Renal pelvis (tissue), 12 donors: ENCODE measurements at places on chromosomes 11 and 22. TPM values are rescaled to one million over a fixed set of nuclear protein-coding genes. Genes with fewer than 3 reads are reported as not detected.
A peak's percentile ranks its signal among the peaks of the same experiment; 100 is the strongest.

P4HA3 gene
- polyA plus RNA-seq = 0.56 TPM

MYBPC3 gene
- polyA plus RNA-seq = 0.07 TPM

LRRC10B gene
- polyA plus RNA-seq = 2.3 TPM

RAD9A gene
- polyA plus RNA-seq = 27.0 TPM

GSTT2B gene
- polyA plus RNA-seq = 14.8 TPM

AIFM3 gene
- 1.1 TPM for polyA plus RNA-seq

MMP1 gene
- 0.21 TPM for polyA plus RNA-seq

SCGB1A1 gene
- polyA plus RNA-seq = not detected

P2RX6 gene
- polyA plus RNA-seq = 1.5 TPM

THRSP gene
- 0.14 TPM for polyA plus RNA-seq

SLC22A25 gene
- not detected for polyA plus RNA-seq

OR5M10 gene
- polyA plus RNA-seq = not detected

SLC25A1 gene
- polyA plus RNA-seq = 86.6 TPM

SLC22A9 gene
- not detected for polyA plus RNA-seq

DNA sequence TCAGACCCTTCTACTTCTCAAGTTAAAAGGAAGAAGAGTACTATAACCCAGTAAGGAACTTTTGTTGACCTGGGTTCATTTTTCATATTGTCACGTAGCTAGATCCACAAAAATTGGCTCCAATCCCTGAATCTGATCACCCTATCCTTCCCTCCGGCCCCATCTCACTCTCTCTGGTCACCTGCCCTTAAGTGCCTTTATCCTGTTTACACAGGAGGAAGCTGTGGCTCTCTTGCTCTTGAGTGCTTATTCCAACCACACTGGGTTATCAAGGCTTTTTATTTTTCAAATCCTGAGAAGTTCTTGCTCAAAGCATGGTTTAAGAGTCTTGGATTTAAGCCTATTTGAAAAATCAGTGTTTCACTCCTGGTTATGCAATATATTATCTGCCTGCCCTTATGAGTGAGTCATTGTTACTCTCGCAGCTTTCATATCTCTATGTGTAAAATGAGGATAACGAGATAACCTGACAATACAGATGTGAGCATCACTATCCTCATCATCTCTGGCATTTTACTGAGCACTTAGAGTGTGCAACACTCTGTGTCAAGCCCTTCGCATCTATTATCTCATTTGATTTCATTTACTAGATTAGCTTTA lies 293.9 kb downstream of the GUCY1A2 start:
- DNase-seq = no peak

DNA sequence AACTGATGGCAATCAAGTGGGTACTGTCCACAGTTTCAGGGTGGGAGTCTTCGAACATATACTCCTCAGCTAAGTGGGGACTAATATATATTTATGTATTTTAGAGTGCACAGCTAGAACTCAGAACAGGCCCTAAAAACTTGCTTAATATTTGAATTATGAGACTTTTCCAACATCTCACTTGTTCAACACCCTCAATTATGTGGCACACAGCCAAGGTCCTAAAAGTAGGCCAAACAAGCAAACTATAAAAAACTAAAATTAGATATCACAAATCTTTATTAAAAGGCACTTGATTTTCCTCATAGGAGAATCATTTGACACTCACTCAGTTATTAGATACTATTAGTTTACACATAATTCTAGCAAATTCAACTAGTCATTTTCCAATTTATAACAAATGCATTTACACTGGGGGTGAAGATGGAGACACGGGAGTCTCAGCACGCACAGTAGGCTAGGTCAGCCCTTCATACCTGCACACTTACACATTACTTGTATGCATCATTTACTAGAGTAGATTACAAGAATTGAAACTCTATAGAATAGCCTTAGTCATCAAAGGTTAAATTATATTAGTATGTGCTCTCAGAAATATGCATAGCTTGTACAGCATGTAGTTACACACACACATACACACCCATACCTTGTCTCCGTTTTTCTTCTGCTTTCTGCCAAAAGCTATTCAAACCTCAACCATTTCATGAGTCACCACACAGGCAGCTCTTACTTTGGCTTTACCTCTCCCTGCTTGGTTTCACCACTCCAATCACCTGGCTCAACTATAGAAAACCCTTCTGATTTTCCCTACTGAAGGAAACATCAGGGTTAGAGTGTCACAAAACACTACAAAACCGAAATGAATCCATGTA lies 171.5 kb downstream of the SBF2 start:
- DNase-seq = no peak

DNA sequence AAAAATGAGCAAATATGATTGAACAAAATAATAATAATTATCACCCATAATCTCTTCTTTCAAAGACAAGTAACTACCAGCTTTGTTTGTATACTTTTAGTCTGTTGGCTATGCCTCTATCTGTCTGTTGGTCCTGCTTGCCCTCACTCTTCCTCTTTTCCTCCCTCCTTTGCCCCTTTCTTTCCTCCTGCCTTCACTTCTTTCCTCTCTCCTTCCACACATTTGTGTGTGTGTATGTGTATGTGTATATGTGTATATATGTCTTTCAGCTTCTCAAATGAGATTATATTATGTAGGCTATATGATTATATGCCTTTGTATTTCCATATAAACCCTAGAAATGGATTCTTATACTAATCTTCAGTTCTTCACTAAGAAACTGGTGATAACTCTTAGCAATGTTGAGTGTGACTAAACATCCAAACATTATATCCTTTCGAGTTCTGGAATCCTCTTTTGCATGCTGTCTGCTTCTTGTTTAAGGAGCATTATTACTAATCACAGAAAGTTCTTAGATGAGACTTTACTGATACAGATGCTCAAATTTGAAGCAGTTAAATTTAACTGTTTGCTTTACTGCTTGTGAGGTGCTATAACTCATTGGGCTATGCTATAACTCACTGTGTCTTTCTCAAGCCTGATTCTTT lies 219.1 kb downstream of the TMEM135 start:
- no peak for DNase-seq

DNA sequence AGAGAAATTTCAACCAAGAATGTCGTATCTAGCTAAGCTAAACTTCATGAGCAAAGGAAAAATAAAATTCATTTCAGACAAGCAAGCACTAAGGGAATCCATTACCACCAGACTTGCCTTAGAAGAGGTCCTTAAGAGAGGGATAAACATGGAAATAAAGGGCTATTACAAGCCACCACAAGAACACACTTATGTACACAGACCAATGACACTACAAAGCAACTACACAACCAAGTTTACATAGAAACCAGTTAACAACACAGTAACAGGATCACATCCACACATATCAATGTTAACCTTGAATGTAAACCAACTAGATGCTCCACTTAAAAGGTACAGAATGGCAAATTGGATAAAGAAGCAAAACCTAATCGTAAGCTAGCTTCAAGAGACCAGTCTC lies 38.0 kb downstream of the TMEM123 start:
- no peak for DNase-seq

- DNase-seq = no peak
Measured at GRCh38 chr11:132589791-132590190, 942.5 kb downstream of the OPCML start.

GRCh38 chr11:118238421-118238820 lies 13.6 kb upstream of the JAML start:
- DNase-seq = no peak

DNA sequence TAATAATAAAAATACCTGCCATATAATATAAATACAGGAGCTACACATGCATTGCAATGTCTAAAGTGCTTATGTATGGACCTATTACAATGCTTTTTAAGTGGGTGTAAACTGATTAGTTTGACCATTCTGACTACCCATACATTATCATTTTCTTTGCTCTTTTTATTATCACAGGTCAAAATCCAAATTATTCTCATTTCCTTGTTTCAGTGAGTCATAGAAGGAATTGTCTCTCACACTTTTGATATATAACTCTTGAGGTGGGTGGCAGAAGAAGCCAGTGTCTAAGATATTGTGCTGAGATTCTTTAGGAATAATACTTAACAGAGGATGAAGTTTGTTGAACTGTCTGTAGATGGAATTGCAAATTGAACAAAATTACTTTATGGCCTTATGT lies 35.6 kb downstream of the GAS2 start:
- no peak for DNase-seq

DNA sequence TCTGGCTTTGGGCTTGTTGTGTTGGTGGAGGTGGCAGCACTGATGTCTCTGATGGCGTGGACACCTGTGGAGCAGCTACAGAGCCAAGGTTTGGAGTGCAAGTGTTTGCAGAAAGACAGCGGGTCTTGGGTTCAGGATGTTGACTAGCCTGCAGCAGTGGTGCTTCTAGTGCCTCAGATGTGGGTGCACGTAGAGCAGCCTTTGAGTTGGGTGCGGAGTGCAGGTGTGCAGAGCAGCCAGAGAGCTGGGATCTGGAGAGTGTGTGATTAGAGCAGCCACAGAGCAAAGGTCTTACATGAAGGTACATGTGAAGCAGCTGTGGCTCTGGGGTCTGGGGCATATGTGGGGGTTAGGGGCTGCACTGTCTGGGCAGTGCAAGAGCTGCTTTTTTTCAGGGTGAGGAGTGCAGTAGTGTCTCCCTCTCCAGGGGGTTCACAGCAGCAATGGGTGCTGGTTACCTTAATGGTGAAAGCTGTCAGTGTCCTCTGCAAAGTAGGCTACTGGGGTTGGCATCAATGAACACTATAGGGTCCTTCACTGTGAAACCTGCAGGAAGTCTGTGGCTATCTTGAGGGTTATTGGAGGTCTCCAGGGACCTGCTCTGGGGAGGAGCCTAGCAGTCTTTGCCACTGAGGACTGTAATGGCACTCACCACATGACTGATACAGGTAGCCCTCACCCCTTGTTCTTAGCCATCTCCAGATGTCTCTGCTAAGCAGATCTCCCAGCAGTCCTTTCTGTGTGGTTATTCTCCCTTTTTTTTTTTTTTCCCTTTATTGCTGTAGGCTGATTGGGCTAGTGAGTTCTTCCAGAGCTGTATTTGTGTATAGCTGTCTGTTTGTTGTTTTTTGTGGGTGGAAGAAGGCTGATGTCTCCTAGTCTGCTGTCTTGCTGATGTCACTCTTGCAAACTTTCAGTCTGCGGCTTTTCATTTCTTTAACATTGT lies 14.3 kb downstream of the BIRC2 start:
- no peak for DNase-seq

DNA sequence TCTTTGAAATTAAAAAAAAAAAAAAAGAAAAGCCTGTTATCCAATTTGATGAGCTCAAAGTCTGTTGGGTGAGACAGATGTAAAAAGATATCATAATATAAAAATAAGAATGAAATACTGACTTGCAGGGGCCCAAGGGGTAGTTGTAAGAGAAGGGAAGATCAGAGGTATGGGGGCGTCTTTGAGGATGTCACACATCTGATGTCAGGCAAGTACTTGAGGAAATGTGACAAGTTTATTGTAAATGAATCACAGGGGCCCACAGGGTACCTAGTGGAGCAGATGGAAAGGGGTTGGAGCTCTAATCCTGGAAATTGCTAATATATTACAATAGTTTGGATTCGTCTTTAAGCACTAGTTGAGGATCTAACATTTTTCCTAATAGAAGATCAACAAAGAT lies 131.6 kb downstream of the MAML2 start:
- DNase-seq = no peak

- no peak for DNase-seq
Measured at GRCh38 chr22:31496735-31497146, 405 bp downstream of the SFI1 start.

- peak; percentile 24 for DNase-seq
Measured at GRCh38 chr22:36536717-36537116, 7.8 kb upstream of the EIF3D start.

- DNase-seq = no peak
Measured at GRCh38 chr11:130892861-130893260, 23.4 kb downstream of the SNX19 start.

- peak; percentile 5 for DNase-seq
Measured at GRCh38 chr11:35138606-35138942, 397 bp upstream of the CD44 start.

- no peak for DNase-seq
Measured at GRCh38 chr22:26453216-26453615, 24.2 kb downstream of the ASPHD2 start.

DNA sequence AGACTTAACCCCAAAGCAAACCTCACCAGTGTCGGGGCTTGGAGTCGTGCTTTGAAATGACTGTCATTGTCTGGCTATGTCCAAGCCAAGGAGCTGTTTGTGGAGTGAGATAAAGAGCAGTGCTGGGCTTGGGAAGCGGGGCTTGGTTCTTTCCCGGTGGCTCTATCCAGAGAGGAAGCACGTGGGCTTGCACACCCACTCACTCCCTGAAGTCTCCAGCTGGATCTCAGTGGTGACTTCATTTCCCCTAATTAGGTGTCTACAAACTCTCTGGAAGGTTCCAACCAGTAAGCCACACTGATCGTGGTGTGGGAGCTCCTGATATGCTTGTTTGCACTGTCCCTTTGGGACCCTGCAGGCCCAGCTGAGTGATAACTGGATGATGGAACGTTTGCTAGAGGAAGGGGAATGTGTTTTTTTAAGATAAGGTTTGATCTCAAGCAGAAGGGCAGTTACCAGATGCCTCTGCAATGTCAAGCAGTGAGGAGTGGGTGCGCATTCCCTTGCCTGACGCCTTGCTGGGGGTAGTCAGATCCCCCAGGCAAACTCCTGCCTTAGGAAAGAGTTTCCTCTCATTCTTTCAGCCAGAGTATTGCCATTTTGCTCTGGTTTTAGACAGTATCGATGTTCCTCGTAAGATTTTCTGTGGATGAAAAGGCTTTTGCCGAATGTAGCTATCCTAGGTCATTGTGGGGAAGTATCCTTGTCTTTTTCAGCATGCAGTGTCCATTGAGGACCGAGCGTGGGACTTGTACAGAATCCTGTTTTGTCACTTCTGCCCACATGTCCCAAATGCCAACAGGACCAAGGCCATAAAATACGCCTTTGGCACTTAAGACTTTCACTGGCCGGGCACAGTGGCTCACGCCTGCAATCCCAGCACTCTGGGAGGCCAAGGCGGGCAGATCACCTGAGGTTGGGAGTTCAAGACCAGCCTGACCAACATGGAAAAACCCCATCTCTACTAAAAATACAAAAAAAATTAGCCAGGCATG lies 90.9 kb downstream of the MICAL2 start:
- DNase-seq = no peak

GRCh38 chr11:131099013-131099412 lies 182.7 kb upstream of the SNX19 start:
- DNase-seq = no peak

DNA sequence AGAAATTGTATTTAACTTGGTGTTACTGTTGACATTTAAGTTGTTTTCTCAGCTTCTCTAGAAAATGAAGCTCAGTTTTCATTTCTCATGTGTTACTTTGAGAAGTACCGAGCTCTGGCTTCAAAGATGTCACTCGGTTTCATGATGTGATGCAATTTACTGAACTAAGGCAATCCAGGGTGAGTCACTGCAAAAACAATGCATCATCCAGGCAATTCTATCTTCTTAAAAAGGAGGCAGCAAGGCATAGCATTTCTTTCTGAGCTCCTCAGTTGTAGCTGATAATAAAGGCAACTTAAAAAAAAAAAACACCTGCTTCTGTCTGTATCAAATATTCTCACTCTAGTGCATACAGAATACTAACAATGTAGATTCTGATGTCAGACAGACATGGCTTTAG lies 91.1 kb upstream of the KCNA4 start:
- DNase-seq = no peak
